ENCODE measurements at places on chromosomes 6 and 20. TPM values are rescaled to one million over a fixed set of nuclear protein-coding genes. Genes with fewer than 3 reads are reported as not detected.

GRCh38 chr6:54910921-54911320 is 64.3 kb downstream of the FAM83B start:
- DNase-seq: no peak

DNA sequence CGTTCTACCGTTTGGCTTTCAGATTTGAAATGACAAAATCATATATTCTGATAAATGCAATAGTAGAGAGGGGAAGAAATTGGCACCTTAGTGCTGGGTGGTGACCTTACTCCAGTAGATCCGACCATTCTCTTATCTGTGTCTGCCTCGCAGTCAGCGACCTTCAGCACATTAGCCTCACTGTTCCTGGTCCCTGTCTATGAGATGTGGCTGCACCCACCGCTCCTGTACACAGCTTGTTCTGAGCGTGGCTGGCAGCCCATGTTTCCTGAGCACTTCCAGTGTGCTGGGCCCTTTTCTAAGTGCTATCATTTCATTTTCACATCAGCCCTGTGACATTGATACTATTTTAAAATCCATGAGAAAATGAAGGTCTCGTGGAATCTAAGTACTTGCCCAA is 138.1 kb downstream of the TMEM242 start:
- no peak for DNase-seq

- DNase-seq: peak; percentile 47
These were observed 11.5 kb upstream of the CDKN1A start for GRCh38 chr6:36666826-36667591.

DNA sequence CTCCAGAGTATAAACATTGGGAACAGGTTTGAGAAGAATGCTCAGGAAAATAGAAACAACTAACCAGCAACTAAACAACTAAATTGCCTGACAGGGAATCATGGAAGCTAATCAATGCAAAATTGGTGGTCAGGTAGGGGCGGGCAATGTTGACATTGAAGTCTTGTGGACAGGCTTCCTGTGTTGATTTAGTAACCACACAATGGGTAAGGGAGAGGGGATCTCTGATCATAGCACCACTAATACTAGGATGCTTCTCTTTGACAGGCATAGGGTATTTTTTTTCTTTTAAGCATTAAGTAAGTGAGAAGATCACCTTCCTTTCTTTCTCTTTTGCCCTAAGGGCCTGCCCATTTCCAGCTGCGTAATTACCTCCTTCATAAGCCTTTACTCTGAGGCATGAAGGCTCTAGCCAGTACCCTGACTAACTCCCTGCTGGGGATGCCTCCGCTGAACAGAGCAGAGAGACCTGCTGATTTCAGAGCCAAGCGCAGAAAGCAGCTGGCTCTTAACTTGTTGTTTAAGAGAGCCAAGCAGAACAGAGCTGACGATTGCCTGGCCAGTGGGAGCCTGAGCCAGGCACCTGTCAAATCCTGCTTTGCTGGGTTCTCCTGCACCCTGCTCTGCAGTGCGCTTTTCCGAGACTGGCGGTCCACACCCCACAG is 118.7 kb downstream of the BMP2 start:
- no peak for DNase-seq

- no peak for DNase-seq
These were observed 345.0 kb downstream of the PREX1 start for GRCh38 chr20:48482790-48483189.

DNA sequence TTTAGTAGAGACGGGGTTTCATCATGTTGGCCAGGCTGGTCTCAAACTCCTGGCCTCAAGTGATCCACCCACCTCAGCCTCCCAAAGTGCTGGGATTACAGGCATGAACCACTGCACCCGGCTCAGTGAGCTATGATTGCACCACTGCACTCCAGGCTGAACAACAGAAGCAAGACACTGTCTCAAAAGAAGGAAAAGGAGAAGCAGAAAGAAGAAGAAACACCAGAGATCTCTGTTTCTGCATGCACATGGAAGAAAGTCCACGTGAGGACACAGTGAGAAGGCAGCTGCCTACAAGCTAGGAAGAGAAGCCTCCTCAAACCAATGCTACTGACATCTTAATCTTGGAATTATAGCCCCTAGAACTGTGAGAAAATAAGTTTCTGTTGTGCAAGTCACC is 16.0 kb downstream of the ECT2L start:
- no peak for DNase-seq

GRCh38 chr20:34582911-34583310 is 24.4 kb downstream of the MAP1LC3A start:
- DNase-seq: no peak

DNA sequence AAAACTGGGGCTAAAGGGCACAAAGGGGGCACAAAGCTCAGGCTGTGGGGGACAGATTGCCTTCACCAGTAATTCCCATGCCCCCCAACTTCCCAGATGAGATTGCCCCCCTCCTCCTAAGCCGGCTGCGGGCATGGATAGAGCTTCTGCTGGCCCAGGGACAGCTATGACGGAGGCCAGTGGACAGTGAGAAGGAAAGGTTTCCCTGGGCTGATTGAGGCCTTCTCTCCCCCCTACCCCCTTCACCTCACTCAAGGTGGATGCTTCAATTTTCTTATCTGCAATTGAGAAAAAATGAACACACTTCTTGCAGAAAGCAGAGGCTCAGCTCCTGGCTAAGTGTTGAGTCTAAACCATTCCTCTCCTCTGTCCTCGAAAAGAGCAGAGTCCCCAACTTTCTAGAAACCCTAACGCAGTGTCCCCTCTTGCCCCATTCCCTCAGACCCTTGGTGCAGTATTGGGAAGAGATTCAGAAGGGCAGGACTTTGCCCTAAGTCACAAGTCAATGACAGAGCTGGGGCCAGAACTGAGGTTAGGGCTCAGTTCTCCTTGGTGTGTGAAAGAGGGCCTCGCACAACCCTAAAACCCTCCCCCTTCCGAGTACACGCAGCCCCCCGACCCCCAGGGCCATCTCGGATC is 808 bp downstream of the SDC4 start:
- no peak for DNase-seq

DNA sequence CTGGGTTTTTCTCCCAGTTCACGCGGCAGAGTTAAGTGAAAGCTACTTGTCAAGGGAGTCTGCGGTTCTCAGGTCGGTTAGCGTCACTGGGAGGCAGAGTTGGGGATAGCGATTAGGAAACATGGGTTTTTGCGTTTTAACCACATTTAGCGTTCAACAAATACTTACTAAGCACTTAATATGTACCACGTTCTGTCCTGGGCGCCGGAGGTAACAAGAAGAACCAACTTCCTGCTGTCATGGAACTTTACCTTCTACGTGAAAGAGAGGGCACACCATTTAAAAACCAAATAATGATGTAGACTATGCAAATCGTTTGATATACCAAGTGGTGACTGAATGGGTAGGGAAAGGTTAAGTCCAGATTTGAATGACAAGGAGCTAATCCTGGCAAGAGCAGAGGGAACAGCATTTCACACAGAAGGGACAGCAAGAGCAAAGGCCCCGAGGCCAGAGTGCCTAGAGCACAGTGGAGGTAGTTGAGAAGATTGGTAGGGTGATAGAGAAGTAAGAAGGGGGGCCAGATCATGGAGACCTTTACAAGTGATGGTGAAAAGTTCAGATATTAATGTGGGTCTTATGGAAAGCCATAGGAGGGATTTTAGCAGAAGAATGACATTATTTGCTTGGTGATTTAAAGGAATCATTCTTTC is 744 bp downstream of the RIOK1 start:
- DNase-seq: no peak

OR10C1 gene
- not detected for total RNA-seq

TXLNB gene
- not detected for total RNA-seq

LTB gene
- total RNA-seq: 1.5 TPM
